ENCODE measurements at places on chromosomes 2 and 18. TPM values are rescaled to one million over a fixed set of nuclear protein-coding genes. Genes with fewer than 3 reads are reported as not detected.

GRCh38 chr2:68660658-68661057 lies 17.3 kb downstream of the PROKR1 start:
- DNase-seq, result no peak

Gene SOWAHC
- total RNA-seq, result 3.5 TPM

Gene TMEM182
- total RNA-seq, result 163 TPM

DNA sequence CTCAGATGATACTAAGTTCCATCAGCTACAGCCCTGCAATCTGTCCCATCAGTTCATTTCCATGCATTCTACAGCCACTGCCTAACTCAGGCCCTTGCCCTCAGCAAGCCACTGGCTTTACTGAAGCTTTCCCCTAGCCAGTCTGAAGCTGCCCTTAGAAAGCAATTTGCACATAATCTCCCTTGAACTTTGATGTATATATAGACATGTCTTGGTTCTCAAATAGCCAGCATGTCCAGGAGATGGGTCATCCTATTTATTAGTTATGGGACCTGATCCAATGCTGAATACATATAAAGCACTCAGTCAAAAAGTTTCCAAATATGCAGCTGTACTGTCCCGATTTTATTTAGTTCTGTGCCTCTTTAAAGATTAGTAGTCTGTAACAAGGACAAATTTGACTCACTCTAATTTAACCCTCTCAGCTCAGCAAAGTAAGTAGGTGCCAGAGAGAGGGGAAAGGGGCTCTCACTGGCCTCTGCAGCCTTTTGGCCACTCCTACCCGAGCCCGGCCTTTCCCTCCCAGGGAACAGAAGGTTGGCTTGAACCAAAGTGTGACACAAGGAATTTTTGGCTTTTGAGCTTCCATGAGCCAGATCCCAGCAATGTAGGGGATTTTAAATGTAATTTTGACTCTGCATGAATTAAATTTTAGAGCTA lies 70.7 kb downstream of the CCDC93 start:
- no peak for DNase-seq

Data from right cardiac atrium (tissue), 5 donors.